CD4-positive, alpha-beta T cell treated with Interleukin-6 for 4 hours (primary cell): ENCODE measurements at places on chromosomes 5 and 9.

GRCh38 chr9:137042751-137043727, 2.9 kb downstream of the NPDC1 start:
- no peak for DNase-seq

DNA sequence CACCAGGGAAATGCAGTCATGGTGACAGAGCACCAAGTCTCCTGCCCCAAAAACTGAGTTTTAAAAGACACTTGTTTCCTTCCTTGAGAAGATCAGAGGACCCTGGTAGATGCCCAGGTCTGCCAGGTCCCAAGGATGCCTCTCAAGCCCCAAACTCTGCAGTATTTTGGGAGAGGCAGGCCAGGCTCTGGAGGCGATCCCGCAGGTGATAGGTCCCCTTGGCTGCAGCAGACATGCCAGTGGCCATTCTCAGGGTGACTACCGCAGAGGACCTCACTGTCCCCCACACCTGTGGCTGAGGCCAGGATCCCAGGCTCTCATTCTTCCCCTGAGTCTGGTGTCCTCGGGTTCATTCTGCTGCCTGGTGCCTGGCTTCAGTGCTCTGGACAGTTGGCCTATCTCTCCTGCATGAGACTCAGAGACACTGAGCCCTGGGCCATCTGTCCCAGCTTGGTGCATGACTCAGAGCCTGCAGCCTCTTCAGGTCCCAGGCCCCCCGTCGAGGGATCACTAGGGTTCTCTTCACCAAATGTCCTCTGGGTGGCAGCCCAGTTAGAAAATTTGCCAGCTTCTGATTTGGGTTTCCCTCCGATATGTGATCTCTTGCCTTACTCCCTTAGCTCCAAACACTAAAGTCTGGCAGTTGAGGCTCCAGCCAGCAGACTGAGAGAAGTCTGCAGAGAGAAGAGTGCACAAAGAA, 59.7 kb upstream of the GARNL3 start:
- DNase-seq, result no peak

DNA sequence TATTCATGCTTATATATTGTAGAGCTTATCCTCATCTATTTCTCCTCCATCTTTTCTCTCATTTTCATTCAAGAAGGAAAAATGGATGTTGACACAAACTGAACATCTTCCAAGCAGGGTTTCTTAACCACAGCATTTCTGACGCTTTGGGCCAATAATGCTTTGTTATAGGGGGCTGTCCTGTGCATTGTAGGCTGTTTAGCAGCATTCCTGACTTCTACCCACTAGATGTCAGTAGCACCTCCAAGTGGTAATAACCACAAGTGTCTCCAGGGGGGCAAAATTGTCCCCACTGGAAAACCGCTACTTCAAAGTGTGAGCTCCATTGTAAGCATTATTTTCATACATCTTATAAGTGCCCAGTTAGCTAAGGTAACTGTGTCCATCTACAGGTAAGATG, 2.6 kb upstream of the TXNDC8 start:
- DNase-seq, result no peak

DNA sequence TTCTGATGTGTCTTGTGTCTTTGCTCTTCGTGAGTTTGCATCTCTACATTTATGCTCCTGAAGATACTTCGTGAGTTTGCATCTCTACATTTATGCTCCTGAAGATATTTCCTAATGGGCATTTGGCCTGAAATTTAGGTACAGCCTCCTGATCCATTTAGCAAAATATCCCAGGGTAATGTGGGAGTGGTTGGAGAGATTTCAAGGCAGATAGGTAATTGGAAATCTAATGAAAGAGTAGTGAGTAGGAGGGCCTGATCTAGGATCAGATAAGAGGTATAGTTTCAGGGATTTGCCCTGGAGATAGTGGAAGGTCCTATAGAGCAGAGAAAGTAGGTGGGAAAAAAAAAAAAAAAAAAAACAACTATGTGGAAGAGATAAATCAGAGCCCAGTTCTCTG, 14.6 kb upstream of the SNX2 start:
- no peak for DNase-seq

DNA sequence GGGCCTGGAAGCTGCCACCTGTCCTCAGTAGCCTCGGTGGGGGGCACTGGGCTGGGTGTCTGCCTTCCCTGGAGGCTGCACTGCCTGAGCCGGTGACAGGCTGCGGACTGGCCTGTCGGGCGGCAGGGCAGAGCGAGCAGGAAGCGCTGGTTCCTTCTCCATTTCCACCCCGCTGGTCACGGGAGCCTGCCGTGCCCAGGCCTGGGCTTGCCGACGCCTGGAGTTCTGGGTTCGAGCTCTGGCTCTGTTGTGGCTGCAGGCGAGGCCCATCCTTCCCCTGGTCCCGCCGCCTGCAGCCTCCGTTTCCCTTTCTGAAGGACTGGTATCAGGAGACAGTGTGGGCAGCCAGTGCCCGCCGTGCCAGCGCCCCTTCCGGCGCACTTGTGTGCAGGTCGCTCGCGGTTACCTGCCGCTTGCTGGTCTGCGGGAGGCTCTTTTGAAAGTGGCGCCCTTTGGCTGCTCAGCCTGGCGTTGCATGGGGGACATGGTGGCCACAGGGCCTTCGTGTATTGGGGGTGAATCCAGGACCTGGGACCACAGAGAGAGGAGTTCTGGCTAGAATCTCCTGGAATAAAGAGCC, 34.0 kb downstream of the RXRA start:
- no peak for DNase-seq

GRCh38 chr5:52262844-52263243, 524.9 kb upstream of the ITGA1 start:
- DNase-seq, result no peak

DNA sequence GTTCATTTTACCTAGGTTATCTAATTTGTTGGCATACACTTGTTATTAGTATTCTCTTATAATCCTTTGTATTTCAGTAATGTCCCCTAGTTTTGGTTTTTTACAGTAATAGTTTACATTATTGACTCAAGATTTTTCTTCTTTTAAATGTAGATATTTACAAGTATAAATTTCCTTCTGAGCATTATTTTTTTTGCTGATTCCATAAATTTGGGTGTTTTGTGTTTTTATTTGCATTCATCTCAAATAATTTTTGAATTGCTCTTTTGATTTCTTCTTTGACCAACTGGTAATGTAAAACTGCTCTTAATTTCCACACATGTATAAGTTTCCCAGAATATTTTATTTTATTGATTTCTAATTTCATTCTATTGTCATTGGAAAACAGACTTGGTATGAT, 68.1 kb downstream of the ESM1 start:
- no peak for DNase-seq

DNA sequence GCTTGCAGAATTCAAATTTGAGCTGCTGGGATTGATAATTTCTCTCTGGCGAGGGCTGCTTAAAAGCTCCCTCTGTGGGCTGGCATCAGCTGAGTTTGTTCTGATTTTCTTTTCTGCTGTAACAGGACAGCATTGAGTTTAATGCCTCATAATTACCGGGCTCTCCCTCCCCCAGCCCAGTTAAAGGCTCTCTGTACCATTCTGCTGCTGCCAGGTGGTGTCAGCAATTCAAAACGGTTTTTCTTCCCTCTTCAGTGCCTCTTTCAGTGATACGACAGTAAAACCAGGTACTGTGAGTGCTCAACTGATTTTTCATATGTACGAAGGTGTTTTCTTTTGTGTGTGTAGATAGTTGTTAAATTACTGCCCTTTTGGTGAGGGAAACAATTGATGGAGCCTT, 509.3 kb upstream of the CTNND2 start:
- no peak for DNase-seq

DNA sequence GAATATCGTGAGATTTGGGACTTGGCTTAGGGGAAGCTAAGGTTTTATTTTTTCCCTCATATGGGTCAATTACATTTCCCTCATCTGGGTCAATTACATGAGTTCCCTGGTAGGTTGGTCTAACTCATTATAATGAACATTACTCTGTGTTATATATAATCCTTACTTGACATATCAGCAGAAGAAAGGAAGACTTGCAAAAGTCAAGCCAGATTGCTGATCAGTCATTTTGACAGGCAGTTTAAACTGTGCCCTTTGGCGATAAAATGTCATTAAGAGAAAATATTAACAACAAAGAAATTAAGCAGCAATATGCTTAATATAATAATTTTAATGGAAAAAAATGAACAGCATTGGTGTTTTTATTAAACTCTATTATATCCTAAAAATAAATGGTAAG, 23.1 kb upstream of the TRPM3 start:
- DNase-seq, result no peak
